KG1 (cell line): ENCODE measurements at places on chromosomes 16 and 17.
A peak's percentile ranks its signal among the peaks of the same experiment; 100 is the strongest.

GRCh38 chr17:17443173-17443572 is 33.6 kb upstream of the MED9 start:
- DNase-seq, result no peak

- peak; percentile 66 for DNase-seq
Measured at GRCh38 chr16:58882292-58882691, 148.2 kb upstream of the GOT2 start.

GRCh38 chr16:86991679-86992078 is 325.5 kb downstream of the C16orf95 start:
- no peak for DNase-seq

GRCh38 chr17:80816241-80817103 is 175.2 kb upstream of the CHMP6 start:
- DNase-seq, result no peak

DNA sequence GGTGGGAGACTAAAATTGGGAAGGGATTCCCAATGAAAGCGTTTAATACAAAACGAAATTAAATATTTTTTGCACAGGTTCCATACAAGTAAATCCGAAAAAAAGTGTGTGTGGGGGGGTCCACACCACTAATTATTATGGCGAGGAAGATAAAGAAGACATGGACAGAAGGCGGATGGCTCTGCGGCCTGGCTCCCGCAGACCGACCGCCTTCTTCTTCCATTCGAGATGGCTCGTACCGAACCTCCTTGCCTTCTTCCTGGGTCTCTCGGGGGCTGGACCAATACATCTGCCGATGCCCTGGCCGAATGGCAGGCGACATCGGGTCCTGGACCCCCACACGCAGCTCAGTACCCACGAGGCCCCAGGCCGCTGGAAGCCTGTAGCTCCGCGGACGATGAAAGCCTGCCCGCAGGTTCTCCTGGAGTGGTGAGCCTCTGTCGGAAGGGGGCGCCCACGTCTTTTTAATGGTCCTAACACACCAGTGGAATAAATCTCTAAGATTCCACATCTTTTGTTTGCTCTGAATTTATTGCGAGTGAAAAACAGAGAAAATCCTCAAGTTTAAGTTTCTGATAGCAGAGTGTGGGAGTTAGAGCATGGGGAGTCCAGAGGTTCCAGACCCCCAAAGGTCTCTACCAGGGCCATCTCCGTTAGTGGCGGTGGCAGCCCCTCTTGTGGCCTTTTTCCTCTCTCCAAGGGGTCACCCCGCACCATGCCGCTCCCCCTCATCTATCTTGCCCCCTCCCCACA is 1.4 kb downstream of the PRAC2 start:
- DNase-seq, result peak; percentile 41

- DNase-seq, result no peak
Measured at GRCh38 chr16:51816929-51817328, 665.9 kb upstream of the SALL1 start.

GRCh38 chr16:54437921-54438320 is 151.3 kb upstream of the IRX3 start:
- no peak for DNase-seq

DNA sequence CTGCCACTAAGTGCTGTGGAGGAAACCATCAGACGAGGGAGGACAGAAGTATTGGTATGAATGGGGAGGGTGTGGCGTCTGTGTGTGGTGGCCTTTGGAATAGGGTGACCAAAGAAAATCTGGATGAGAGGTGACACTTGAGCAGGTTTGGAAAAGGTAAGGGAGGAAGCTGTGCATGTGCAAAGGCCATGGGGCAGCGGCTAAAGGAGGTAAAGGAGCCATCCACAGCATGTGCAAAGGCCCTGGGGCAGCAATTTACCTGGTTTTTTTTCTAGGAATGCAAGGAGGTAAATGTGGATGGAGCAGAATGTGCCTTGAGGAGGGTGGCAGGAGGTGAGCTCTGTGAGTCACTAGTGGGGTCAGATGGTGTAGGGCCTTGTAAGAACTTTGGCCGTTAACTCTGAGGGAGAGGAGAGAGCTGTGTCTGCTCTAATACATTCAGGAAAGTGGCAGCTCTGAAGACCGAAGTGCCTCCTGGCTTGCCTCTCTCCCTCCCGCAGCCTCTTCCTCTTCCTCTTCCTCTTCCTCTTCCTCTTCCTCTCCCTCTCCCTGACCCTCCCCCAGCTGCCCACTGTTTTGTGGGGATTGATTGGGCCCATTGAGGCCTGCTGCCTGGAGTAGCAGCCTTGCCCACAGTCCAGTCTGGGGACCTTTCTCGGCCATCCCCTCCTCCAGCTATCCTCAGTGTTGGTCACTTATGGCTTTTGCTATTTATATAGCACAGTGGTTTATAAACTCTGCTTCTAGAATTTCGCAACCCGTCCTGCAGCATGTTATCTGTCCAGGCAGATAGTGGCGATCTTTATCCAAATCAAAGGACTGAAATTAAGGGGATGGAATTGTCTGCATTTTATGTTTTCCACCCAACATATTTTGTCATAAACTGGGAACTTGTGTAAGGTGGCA is 38.7 kb downstream of the CMIP start:
- DNase-seq, result no peak

DNA sequence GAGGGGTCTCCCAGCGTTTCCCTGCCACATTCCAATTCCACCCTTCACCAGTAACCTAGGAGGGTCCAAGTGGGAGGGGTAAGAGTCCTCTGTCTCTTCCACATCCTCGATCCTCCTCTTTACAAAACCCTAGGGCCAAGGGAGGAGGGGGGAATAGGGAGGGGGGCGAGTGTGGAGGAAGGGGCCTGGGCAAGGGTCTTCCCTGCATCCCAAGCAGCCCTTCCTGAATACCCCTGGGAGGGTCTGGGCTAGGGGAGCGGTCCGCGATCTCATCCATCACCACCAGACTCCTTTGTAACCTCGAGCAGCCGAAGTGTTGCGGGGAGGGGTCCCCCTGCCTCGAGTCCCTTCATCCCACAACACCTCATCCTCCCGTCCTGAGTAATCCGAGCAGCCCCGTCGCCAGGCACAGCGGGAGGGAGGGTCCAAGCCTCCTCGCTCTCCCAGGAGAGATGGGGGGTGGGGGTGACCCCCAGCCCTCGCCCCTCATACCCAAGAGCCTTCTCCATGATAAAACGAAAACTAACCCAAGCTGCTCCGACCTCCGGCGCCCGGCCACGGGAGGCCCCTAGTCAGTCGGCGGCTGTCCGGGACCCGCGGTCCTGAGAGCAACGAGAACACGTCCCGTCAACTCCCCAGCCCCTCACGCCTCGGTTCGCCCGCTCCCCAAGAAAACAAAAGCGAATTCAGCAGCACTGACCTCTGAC is 502 bp downstream of the SMPD3 start:
- no peak for DNase-seq

DNA sequence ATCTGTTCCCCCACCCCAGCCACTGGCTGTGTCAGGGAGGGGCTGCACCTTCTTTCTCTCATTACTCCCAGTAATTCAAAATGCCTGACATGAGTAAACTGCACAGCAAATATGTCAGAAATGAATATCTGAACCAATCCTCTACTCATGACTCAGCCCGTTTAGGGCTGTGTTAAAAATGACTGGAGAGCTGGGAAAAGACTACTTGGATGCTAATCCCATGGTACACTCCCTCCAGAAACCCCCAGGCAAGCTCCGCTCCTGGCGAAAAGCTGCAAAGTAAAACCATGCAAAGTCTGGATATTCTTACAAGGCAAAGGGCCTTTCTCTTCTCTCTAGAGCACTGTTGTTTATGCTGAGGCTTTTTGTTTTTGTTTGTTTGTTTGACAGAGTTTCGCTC is 448.1 kb upstream of the DYNLRB2 start:
- no peak for DNase-seq
